Esophagus muscularis mucosa (tissue), 4 donors: ENCODE measurements at places on chromosomes 5 and 9. TPM values are rescaled to one million over a fixed set of nuclear protein-coding genes. Genes with fewer than 3 reads are reported as not detected.

GRCh38 chr9:24459953-24460352, 85.7 kb downstream of the IZUMO3 start:
- no peak for DNase-seq

DNA sequence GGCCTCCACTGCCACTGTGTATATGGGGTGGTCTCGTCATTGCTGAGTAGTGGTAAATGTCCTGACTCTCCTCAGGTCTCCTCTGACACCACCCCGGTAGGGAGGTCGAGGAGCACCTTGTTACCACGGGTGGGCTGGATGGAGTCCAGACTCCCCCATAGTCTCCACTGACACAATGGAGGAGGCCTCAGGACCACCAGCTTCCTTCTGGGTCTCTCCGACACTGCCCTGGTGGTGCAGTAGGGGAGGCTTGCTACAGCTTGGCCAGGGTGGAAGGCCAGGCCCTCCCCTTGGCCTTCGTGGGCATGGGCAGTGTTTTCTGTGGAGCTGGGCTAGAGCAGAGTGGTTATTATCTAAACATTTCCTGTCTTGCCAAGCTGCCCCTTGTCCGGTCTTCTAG, 15.4 kb upstream of the SH3PXD2B start:
- DNase-seq, result no peak

The ORM2 gene
- total RNA-seq, result not detected

GRCh38 chr5:132595624-132596023, 38.8 kb downstream of the RAD50 start:
- no peak for DNase-seq

- no peak for DNase-seq
Observed at GRCh38 chr9:137666513-137666822, 47.7 kb downstream of the EHMT1 start.

- no peak for DNase-seq
Observed at GRCh38 chr5:123756318-123756665, 244.3 kb downstream of the CSNK1G3 start.

DNA sequence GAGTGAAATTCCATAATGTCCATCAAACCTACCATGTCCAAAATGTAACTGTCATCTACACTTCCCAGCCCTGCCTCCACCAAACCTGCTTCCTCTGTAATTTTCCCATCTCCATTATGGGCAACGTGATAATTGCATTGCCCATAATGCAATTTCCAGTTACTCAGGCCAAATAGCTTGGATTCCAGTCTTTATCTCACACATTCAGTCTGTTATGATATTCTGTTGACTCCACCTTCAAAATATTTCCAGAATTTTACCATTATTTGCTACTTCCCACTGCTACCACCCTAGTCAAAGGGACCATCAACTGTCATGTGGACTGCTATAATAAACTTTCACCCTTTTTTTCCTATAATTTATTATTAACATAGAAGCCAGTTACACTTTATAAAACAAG, 256.0 kb downstream of the CWC27 start:
- DNase-seq, result no peak

GRCh38 chr9:107228496-107229039, 54.5 kb upstream of the RAD23B start:
- peak; percentile 47 for DNase-seq
